ENCODE measurements at places on chromosomes 1 and 21.

- no peak for DNase-seq
These were observed 2251.6 kb downstream of the NCAM2 start for GRCh38 chr21:23249760-23250159.

GRCh38 chr1:3465091-3465934 lies 10.8 kb downstream of the ARHGEF16 start:
- no peak for DNase-seq

GRCh38 chr1:15965228-15965767 lies 10.6 kb downstream of the ZBTB17 start:
- DNase-seq: peak; percentile 81

DNA sequence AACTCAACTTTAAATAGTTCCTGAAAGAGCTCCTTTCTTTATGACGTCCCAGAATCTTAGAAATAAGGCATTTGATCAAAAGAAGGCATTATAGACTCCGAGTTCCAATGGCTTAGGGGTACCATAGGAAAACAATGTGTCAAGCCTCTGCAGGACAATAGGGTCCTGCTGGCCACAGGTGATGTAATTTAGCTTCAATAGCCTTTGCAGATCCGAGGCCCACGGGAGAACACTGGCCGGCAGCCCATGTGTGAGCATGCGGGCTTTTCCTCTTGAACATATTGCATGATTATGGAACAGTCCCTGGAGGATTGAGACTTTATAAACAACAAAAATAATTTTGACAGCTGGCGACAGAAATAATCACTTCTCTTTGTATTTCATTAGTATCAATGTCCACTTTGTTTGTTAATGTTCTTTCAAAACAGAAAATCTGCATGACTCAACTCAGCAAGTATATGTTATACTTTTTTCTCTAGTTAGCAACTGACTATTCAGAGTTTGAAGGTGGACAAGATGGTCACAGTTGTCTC lies 49.0 kb upstream of the NR5A2 start:
- no peak for DNase-seq

GRCh38 chr21:26845066-26845758 lies at the start of gene ADAMTS1:
TSS of gene ADAMTS1 (minus strand) at chr21:26845409. CDS start at chr21:26844954, 455 bp downstream.
- DNase-seq: peak; percentile 12

DNA sequence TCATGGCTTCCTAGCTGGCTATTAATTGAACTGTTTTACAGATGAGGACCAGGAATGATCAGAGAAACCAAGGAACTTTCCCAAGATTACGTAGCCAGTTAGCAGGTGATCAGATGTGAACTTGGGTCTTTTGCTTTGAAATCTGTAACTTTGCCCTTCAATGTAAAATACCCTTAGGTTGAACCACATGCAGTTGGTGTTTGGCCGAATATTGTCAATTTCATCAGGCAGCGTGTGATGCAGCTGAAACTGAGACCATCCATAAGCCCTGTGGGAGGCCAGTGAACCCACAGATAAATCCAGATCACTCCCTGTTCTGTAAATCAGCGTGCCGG lies 150.8 kb downstream of the ETS2 start:
- DNase-seq: no peak

DNA sequence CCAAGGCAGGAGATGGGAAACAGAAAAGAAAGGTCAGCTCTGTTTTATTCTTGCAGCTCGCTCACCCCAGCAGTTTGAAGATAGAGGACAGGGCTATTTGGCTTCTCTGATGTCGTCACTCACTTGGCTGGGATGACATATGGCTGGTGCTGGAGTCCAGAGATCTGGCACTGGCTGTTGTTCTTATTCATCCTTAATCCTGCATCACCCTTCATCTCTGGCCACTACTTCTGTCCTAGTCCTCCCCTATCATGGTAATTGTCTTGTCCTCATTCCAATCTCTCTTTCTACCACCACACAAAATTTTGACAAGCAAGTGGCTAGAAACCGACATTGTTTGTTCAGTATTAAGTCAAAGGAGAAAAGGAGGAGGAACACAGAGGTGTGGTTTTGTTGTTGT lies 103.8 kb upstream of the PDE4B start:
- no peak for DNase-seq

DNA sequence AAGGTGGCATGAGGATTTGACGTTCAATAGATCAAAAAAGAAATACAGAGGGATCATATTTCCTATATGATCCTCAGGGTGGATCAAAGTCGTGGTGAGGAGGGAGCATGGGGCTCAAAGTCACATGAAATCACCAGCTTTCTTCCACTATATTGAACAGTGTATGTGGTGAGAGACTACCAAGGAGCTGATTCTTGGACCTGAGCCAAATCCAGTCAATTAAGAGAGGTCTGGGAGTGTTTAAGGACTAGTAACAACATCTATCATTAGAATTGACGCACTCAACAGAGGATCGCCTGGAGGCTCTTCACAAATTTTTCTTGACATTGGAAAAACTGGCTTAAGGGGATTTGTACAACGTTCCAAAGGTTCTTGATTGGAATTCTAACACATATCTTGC lies 267.7 kb upstream of the PROX1 start:
- no peak for DNase-seq

DNA sequence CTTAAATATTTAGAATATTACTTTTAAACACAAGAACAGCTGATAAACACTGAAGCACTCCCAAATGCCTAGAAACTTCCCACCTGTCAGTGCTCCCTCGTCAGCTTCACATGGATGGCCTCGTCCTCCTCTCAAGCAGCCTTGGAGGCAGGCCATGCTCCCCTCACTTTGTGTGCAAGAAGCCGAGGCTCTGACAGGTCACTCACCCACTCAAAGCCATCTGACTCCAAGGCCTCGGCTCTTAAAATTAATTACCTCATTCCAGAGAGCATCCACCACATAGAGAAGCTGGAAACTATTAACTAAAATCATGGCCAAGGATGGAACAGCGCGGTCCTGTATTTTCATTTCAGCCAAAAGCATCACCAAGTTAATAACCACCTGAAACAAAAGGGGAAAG lies 17.8 kb downstream of the LBR start:
- DNase-seq: no peak

- DNase-seq: peak; percentile 64
These were observed 37.1 kb upstream of the ARHGEF10L start for GRCh38 chr1:17502326-17502778.

GRCh38 chr1:206829282-206829681 lies 36.1 kb upstream of the IL20 start:
- DNase-seq: peak; percentile 11

DNA sequence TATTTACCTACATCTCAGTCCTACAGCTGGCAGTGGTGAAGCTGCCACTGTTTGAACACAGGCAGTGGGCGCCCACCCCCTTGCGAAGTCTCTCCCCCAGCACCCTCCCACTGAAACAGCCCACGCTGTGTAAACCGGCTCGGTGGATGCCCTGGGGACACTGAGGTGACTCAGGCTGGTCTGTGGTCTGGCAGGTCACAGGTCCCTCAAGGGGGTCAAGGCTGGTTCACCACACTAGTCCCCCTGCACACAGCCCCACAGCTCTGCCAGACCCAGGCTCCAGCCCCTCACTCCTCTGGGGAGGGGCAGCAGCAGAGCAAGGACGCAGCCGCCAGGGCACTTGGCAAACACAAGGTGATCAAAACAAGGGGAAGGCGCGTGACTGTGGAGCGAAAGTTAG lies 7.6 kb downstream of the CHD5 start:
- no peak for DNase-seq

GRCh38 chr1:197683895-197684553 lies 91.3 kb downstream of the DENND1B start:
- DNase-seq: no peak

DNA sequence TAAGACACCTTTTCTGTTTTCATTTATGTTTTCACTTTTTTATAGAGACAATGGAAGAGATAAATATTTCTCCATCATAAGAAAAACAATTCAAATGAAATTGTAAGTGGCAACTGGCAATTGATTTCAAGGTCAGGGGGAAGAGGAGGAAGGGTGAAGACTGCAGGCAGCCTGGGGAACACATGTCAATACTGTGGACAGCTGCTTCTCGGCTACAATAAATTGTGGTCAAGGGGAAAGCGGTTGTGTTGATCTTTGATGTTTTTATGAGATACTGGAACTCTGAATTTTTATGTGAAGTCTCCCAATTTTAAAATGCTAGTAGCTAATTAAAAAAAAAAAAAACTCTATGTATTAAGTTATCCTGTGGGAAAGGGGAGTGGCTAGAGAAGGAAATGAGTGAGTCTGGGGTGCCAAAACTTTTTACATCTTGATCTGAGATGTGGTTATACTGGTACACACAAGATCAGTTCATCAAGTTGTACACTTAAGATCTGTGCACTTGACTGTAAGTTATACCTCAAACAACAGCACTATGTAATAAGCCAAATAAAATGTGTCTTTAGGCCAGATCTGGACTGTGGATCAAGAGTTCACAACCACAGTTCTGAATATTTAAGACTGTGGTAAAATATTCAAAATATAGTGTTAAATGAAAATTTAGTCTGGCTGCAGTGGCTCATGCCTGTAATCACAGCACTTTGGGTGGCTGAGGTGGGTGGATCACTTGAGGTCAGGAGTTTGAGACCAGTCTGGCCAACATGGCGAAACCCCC lies 18.0 kb downstream of the SSX2IP start:
- DNase-seq: no peak

GRCh38 chr1:23551849-23552248 lies 7.5 kb downstream of the ID3 start:
- no peak for DNase-seq

DNA sequence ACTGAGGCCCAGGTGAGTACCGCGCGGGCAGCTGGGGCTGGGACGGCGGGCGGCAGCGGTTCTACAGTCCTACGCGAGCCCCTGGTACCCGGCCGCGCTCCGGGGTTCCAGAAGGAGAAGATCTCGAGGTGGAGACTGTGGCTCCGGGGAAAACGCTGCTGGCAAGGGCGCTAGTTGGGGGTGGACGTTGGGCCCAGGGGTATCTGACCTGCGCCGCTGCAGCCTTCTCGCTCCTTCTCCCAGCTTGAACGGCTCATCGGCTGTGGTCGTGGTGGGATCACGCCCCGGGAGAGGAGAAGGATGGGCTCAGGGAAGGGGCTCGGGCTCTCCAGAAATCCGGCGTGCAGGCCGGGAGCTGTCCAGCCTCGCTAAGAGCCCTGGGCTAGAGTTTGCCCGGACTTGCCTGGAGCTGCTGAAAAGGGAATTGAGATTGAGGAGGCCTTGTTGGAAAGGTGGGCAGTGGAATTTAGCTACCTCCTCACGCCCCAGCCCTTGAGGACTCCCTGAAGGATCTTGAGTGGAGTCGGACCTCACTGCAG lies 1.1 kb upstream of the POU3F1 start:
- DNase-seq: no peak

GRCh38 chr1:110003747-110004428 lies 19.3 kb downstream of the AHCYL1 start:
- DNase-seq: peak; percentile 65

DNA sequence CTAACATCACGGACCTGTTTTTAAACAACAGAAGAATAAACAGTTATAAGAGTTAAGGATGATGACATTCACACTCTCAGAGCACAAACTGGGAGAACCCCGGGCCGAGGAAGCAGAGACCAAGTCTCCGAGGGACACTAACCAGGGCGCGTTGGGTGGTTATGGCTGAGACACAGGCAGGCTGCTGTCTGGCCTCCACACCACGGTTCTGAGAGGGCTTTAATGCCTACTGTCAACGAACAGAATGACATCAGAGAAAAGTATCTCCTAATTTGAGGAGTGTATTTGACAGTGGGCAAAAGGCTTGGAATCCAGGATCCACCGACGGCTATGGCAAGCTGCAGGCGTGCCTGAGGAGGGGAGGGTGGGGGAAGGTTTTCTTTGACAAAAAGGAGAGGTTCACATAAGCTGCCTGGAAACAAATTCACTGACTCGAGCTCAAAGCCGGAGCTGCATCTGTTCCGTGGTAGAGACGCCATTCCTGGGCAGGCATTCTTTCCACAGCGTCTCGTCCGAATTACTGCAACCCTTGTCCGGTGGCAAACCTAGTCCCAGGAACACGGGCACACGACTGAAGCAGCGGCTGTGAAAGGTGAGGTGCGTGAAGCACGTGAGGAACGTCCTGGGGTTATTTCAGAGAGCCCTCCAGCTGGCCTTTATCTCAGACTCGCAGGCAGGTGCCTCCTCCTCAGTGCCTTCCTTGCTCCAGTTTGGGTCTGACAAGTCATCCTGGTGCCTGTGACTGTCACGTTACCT lies 9.4 kb downstream of the POFUT2 start:
- DNase-seq: no peak

DNA sequence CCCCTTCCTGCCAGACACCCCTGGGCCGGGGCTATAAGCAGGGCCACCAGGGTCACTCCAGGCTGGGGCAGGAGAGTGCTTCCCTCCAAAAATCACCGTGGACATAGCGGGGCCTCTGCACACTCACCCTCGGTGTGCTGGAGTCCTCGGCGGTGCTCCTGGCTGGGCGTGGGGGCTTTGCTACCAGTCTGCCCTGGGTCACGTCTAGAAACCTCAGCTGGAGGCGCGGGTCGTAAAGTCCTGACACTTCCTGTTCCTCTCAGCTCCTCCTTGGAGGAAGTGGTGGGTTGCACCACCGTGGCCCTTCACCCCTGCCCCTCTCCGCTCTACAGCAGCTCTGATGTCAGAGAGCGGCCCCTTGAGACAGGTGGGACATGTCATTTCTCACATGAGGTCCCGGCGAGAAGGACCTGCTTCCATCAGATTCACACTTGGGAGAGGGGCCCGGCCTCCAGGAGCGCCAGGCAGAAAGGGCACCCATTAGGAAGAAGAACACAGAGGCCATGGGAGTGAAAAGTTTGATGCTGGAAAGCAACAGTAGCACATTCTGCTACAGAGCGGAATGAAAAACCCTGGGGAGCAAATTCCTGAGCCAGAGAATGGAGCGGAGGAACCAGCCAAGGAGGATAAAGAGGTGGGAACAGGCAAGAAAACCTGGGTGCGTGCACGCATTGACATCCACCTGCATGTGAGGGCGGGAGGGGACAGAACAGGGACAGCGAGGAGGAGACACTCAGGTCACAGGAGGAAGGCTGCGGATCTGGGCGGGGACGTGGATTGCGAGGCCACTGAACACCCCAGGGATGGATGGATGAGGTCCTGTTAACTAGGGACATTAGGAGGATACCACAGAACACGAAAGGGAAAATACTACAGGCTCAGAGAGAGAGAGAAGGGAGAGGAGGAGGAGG lies at the start of gene ITGB2:
TSS of gene ITGB2 (minus strand) at position 206 of the 911 bp plus-strand sequence. CDS start 10,117 bp downstream, outside the sequence.
- DNase-seq: peak; percentile 84

- DNase-seq: no peak
These were observed 8.5 kb downstream of the GPA33 start for GRCh38 chr1:167081594-167082156.

DNA sequence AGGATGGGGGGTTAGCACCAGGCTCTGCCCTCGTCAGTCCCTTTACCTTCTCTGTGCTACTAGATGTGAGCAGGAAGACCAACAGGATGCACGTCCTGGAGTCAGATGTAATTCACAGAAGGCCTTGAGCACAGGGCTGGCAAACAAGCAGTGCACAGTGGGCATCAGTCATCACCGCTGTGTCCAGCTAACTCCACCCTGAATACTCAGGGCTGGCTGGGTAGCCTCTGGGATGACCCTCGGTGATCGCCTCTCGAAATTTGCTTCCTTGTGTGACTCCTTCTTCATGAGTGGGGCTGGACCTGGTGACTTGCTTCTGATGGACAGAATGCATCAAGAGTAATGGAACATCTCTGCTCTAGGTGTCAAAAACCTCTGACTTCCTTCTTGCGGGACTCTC lies 92.2 kb upstream of the TMPRSS2 start:
- no peak for DNase-seq

Measured in activated CD4-positive, alpha-beta T cell treated with anti-CD3 and anti-CD28 coated beads, Interleukin-2, Interleukin-4, amounts not matched to agents 100 ng/mL and 50 ng/mL, durations not matched to agents 16 hours and 8 hours (primary cell).